ENCODE measurements at places on chromosomes 12 and 14.

DNA sequence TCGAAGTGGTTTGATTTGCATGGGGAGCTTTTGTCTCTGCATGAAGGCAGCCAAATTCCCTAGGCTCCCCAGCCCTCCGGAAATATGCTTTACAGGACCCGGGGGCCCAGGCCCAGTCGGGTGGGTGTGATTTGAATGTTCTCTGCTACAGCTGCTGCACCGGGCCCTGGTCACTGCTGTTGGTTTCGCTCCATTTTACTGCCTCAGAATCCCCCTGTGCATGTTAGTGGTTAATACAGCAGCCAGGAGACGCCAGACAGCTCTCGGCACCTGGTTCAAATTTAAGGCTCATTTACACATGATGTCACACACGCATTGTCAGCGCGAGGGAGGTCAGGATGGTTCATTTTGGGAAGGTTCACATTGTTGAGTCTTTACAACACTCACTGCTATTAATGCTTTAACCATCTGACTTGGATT lies 99.6 kb downstream of the SLC38A6 start:
- no peak for DNase-seq

- DNase-seq, result peak; percentile 36
Measured at GRCh38 chr14:39431416-39432178, 636 bp downstream of the FBXO33 start.

DNA sequence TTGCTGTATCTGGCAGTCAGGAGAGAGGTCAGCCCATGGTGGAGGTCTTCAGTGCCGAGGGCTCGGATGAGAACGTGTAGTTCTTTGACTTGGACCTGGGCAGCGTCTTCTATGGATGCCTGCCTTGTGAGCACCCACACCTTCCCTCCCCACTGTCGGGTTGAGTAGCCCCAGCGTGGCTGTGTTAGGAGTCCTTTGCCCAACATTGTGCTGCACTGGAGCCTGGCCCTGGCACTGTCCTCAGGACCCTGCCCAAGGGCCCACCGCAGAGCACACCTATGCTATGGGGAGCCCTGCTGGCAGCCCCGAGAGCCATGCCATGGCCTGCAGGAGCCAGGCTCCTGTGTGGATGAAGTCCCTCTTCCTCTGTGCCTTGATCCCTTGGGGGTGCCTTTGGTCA lies 26.7 kb downstream of the SLC25A29 start:
- no peak for DNase-seq

- DNase-seq, result no peak
Measured at GRCh38 chr12:8773461-8773860, 49.0 kb upstream of the A2ML1 start.

GRCh38 chr12:51678086-51678724 lies 87.2 kb downstream of the SCN8A start:
- DNase-seq, result peak; percentile 39

GRCh38 chr12:27112871-27113270 lies 30.5 kb upstream of the C12orf71 start:
- no peak for DNase-seq

DNA sequence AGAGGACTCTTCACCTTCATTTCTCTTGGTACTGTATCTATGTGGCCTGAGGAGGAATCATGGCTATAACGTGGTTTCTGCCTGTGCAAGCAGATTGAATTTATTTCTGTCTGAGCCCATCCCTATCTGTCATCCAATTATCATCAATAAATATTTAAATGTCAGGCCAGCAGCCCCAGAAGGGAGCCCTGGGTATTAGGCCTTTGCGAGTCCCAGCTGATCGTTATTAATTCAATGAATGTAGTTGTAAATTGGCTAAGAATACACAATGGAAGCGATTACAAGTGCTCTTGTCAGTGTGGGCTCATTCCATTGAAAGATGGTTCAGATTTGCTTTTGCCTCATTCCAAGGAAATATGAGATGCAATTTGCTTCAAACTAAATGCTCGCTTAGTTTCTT lies 142.0 kb downstream of the KTN1 start:
- DNase-seq, result no peak

DNA sequence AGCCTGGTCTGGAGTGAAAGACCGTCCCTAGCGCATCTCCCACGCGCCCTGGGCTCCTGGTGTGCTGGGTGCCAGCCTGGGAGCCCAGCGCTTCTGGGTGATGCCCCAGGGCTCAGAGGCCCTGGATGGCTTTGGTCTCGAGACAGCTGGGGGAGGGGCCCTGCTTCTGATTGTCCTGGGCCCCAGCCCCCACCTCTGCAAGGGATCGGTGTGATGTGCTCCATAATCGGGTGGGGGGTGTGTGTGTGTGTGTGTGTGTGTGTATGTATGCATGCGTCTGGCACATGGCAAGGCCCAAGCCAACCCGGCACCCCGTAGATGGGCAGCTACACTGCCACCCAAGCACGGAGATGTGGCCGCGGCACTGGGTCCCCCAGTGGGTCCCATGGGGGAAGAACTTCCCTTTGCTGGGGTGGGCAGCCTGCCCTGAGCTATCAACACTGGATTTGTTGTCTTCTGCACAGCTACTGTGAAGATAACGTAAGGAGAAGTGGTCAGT lies 3.1 kb downstream of the ZBTB42 start:
- no peak for DNase-seq

GRCh38 chr14:104887623-104888488 lies 22.8 kb downstream of the CEP170B start:
- no peak for DNase-seq

- no peak for DNase-seq
Measured at GRCh38 chr12:79326222-79326621, 364.5 kb downstream of the PAWR start.

DNA sequence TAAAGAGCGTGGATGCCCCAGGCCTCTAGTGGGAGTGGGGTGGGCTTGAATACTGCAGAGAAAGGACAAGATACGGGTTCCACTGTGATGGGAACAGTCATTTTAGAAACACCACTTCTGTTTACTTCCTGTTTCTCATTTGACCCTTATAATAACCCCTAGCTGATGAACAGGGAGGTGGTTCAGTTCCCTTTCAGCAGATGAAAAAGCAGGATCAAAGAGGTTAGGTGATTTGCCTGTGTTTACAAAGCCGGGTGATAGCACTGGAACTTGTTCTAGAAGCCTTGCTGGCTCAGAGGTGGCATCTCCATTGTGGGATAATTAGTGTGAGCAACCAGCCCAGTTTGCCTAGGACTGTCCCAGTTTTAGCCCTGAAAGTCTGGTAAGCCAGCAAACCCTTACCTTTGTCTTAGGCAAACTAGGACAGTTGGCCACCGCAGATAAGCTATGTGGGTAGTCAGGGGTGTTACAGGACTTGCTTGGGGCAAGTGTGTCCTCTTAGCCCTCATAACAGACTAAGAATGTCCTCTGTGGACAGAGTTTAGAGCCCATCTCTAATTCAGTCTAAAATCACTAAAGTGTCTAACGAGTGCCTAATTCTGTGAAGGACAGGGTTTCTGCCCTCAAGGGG lies 7.5 kb upstream of the LRP1-AS start:
- no peak for DNase-seq

GRCh38 chr12:124888260-124888659 lies 24.6 kb upstream of the SCARB1 start:
- no peak for DNase-seq

DNA sequence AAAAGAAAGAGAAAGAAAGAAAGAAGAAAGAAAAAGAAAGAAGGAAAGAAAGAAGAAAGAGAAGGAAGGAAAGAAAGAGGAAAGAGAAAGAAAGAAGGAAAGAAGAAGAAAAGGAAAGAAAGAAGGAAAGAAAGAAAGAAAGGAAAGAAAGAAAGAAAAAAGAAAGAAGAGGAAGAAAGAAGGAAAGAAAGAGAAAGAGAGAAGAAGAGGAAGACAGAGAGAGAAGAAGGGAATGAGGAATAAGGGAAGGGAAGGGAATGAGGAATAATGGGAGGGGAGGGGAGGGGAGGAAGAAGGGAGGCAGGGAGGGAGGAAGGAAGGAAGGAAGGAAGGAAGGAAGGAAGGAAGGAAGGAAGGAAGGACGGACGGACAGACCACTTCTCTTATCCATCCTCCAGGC lies 246.9 kb downstream of the ADAMTS20 start:
- DNase-seq, result no peak

DNA sequence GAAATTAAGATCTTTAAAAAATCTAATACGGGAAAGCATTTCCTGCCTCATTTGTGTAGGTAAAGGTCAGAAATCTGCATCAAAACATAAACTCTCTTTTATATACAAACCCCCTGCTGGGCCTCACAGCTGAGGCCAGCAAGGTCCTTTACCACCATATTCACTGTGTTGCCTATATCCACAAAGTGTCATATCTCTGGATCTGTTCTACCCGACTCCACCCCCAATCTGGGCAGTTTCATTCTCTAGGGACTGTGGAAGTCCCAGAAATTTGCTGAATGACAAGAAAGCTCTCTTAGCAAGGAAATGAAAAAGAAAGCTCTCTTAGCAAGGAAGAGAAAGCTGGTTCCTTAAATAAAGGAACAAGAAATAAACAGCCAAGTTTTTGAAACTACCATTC lies 301.7 kb downstream of the KCNH5 start:
- DNase-seq, result no peak

DNA sequence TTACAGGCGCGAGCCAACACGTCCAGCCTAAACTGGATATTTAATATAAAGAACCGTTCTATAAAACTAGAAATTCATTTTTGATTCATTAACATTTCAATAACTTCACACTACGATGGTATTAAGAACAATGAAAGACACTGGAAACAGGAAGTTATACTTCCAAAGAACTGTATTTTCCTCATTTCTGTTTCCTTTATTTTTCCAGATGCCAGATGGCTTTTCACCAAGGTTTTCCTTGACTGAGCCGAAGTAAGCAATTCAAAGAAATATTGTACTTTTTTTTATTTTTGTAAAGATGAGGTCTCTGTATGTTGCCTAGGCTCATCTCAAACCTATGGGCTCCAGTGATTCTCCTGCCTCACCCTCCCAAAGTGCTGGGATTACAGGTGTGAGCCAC lies 28.2 kb downstream of the EEA1 start:
- DNase-seq, result no peak

- no peak for DNase-seq
Measured at GRCh38 chr12:105974738-105975137, 164.0 kb downstream of the NUAK1 start.

DNA sequence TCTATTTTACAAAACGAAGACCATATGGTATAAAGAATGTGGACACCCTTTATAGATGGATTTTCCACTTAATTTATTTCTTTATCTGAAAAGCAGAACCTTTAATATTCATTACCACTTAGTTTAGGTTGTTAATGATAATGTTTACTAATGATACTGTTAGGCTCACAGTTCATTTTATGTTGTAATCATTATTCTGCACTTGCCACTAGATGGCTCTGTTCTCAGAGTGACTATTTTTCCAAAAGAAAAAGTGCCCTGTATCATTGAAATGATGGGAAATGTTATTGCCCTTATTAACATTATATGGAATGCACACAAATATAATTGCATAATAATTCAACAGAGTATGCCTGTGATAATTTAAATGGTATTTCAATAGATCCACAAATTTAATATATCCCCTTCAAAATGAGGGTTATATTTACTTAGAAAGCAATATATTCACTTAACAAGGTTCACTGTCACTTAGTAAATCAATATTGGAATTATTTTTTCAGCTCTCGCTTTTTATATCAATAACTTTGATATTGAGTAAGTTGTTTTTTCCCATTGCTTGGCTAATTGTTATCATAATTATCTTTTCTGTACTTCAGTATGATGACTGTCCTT lies 95.7 kb downstream of the PDE3A start:
- no peak for DNase-seq

DNA sequence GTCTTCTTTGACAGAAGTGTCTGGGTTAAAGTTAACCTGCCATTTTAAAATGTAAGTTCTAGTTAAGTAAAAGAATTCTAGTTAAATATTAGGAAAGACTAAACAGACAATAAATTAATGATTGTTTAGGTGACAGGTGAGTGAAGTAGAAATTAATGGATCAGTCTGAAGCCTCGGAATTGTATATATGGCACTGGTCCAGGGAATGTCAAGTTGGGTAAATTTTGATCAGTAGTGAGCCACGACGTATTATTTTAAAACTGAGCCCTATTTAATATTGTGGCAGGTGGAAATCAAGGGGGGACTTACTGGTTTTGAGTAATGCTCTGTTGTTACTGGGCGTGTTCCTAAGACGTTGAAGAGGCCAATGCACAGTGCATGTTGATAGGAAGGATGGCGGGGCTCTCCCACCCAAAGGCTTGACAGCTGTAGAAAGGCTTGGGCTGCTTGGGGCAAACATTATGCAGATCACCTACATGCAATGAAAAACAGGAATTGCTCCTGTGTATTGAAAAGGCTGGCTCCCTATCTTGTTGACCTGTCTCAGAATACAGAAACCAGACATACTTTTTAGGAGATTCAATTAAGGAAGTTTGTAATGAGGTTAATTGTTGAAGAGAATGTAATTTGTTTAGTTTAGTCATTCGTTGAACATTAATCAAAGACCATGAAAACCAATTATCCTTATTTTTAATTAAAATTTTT lies 5.9 kb upstream of the PPFIBP1 start:
- no peak for DNase-seq

- no peak for DNase-seq
Measured at GRCh38 chr12:15520083-15520482, 197.8 kb downstream of the PTPRO start.

DNA sequence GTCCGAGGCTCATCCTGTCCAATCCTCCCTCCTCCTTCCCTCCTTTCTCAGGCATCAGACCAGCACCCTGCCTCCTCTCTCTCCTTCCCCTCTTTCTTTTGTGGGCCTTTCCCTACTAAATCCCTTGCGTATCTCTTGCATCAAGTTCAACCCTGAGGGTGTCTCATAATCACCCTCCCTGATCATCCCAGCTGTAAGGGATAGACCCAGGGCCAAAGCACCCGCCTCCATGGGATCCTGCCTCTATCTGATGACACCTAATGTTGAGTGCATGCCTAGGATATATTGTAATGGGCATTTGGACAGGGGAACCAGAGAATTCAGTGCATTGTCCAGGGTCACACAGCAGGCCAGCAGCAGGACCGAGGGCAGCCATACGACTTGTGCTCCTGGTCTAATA lies 84.9 kb downstream of the PHETA1 start:
- no peak for DNase-seq

- no peak for DNase-seq
Measured at GRCh38 chr14:52355526-52355925, 41.4 kb downstream of the PTGER2 start.

DNA sequence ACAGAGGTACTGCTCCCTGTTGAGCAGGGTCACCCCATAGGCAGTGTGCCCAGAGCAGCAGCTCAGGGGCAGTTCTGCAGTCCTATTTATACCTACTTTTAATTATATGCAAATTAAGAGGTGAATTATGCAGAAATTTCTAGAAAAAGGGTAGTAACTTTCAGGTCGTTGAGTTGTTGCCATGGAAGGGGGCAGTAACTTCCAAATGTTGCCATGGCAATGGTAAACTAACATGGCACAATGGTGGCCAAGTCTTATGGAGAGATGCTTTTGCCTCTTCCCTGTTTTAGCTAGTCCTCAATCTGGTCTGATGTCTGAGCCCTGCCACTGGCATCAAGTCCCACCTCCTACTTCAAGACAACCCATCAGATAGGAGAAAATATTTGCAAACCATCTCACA lies 30.4 kb upstream of the P2RX7 start:
- no peak for DNase-seq

All from CD4-positive, alpha-beta T cell treated with Interferon alpha-2 for 1 hour (primary cell).